ENCODE measurements at places on chromosomes 16 and 17. TPM values are rescaled to one million over a fixed set of nuclear protein-coding genes. Genes with fewer than 3 reads are reported as not detected.

The FOXF1 gene
- total RNA-seq: 0.44 TPM

The ITGAD gene
- total RNA-seq: not detected

The PCGF2 gene
- total RNA-seq: 5.9 TPM

- no peak for DNase-seq
Observed at GRCh38 chr17:22435231-22435974, 743.1 kb downstream of the KCNJ18 start.

- no peak for DNase-seq
Observed at GRCh38 chr17:40872416-40872815, 5.4 kb upstream of the KRT12 start.

- DNase-seq: no peak
Observed at GRCh38 chr17:51995797-51996403, 162.6 kb downstream of the CA10 start.

DNA sequence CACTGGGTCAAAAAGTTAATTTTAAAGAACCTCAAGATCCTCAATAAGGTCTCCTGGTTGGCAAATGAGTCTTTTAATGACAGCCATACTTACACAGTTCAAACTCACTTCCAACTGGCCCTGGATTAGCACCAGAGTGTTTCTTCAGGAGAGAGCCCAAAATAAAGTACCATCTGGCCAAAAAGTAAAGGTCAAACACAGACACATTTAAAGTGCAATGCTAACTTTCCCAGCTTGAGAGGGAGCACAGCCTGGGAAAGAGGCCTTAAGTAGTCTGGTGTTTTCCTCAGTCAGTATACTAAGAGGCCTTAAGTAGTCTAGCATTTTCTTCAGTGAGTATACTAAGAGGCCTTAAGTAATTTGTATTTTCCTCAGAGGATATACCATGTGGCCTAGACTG lies 46.6 kb upstream of the ERN1 start:
- no peak for DNase-seq

Data from right atrium auricular region (tissue), 2 donors.